NCI-H1694 (cell line): ENCODE measurements at places on chromosomes 2 and 18.

DNA sequence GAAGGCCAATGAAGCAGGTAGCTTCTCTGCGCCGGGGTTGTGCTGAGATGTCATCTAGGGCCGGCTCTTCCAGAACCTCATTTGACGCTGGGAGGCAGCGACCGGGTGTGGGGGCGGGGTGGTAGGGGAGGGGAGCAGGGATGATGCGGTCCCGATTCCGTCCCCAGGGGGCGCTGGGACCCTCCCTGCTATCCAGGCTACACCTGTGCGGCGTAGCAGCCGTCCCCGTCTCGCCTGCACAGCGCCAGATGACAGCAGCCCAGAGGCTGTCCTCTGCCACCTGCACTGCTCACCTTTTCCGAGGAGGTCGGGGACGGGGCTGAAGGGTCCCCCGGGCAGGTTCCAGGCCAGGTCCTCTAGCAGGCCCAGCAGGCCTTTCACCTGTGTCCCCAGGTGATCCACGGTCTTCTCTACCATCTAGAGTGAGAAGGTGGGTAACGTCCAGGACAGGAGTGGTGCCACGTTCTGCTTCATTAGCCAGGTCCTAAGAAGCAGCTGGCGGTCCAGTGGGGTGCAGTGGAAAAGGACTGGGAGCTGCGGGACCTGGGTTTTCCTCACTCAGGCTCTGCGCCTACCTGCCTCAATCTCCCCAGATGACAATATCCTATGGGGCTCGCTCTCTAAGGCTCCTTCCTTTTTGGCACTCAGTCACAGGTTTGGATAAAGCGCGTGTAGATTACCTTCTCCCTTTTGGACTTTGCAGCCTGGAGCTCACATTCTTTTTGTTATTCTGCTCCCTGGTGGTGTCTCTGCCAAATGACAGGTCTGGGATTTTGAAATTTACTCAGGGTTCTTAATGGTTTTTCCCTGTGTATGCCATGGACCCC, 56.0 kb upstream of the RAB6C start:
- peak; percentile 81 for DNase-seq

DNA sequence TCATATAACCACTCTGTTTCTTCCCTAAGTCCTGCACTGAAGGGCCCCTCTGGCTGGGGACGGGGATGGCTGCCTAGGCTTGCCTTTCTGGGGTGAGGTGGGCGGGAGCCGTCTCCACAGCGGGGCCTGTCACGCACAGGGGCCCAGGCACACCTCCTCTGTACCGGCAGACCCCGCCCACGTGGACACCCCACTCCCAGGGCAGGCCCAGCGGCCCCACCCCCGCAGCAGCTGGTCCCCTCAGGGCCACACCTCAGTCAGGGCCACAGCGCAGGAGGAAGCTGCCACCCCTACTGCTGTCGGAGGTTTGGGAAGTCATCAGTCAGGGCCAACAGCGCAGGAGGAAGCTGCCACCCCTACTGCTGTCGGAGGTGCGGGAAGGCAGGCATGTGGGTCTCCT, 257.6 kb upstream of the RAB6C start:
- no peak for DNase-seq

DNA sequence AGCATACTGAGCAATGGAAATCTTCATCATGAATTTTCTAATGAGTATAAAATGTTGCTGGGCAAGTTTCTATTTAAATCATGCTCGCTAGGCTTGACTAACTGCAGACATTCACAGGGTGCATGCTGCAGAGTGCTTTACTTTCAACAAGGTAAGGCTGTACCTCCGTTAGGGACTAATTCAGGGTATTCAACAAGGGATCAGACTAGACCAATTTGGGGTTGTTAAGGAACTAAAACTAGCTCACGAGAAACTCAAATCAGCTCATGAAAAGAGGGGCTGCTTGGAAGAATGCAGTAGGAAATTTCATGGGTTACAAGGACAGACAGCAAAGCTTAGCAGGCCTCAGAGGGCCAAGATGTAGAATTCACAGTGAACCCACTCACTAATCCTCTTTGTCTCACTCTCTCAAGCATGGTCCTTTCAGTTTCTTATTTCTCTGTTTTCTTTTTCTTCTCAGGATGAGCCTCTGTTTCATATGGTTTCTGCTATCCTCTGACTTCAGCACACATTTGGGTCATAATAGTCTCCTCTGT, 2.2 kb downstream of the MYO3B start:
- no peak for DNase-seq

DNA sequence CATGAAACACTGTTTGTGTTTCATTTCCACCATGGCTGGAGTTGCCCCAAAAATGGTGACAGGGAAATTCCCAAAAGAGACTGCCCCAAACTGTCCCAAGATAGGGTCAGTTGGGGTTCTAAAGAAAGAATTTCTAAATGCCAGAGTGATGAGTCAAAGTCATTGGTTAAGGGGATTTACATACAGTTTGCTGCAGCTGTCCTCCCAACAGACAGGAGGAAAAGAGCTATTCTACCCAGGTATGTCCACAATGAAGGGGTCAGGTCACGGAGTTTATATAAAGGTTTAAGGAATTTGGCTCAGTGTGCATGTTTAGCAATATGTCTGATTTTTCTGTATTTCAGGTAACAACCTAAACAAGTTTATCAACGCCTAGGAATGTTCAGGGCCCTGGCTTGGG, 344.1 kb downstream of the TDRD15 start:
- DNase-seq = no peak

DNA sequence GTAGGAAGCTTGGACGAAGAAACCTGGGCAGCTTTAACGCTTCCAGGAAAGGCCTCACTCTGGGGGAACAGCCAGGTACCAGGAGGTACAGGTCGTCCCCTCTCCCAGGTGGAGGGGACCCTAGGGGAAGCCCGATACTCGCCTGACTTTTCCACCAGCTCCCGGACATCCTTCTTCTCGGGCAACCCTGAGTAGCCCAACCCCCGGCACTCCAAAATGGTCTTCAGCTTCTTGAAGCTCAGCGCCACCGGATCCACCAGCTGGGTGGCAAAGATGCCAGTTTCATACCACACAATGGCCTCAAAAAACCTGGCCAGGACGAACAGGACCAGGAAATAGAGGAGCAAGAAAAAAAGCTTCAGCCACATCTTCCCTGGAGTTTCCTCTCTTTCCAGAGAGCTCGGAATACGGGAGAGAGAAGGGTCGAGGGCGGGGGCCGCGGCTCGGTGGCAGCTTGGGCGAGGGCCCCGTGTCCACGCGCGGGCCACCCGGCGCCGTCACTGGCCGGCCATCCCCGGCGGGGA, 1.1 kb downstream of the RNF103 start:
- peak; percentile 15 for DNase-seq

DNA sequence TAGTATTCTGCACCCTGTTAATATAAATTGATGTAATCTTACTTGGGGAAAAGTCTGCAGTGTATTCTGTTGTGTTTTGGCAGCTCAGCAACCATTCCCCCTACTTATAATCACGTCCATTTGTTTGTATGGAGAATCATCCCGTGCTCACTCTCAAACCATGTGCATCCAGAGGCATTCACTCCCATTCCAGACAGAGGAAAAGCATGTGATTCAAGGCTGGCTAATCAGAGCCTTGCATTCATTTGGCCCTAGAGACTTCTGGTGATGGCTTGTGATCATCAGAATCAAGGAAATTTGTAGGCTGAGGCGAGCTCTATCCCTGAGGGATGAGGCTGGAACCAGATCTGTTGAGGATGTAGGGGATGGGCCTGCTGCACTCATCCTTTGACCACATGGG, 5.1 kb upstream of the WIPF1 start:
- DNase-seq = no peak

DNA sequence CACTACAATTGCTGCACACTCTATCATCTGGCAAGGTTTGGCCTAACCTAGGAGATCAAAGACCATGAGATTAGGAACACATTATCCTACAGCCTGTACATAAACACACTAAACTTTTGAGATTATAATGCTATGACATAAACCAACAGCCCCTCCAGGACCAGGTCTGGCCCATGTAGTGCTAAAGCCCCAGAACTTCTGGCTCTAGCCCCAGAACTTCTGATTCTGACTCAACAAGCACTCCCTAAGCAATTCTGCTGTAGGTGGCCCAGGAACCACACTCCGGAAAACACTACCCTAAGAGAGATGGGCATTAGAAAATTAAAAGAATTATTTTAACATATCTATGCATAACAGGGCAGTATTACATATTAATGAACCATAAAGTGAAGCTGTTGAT, 369.5 kb upstream of the LYPD1 start:
- no peak for DNase-seq

DNA sequence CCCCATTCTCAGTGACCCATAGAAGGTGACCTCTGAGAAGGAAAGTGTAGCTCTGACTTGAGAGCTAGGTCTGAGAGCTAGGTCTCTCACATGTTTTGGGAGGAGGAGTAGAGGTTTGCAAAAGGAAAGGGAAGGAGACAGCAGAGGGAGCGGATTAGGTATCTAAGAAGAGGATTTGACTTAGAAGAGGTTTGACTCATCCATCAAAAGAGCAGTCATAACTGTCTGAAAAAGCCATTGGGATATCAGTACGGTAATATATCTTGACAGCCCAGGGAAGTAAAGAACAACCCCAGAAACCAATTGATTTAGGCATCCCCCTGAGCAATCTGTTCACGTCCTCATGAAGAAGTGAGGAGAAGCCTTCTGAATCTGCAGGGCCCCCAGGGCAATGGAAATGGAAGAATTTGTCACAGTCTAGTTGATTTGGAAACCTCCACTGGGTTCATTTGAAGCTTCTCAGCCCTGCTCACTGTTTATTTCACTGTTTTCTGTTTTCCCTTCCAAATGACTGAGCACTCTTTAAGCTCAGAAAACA, 19.3 kb downstream of the OXER1 start:
- DNase-seq = no peak

- no peak for DNase-seq
Measured at GRCh38 chr2:241532733-241533601, 24.6 kb upstream of the STK25 start.

- no peak for DNase-seq
Measured at GRCh38 chr2:168731616-168732015, 70.8 kb upstream of the NOSTRIN start.

GRCh38 chr2:32453242-32454062, 96.6 kb downstream of the BIRC6 start:
- DNase-seq = no peak

DNA sequence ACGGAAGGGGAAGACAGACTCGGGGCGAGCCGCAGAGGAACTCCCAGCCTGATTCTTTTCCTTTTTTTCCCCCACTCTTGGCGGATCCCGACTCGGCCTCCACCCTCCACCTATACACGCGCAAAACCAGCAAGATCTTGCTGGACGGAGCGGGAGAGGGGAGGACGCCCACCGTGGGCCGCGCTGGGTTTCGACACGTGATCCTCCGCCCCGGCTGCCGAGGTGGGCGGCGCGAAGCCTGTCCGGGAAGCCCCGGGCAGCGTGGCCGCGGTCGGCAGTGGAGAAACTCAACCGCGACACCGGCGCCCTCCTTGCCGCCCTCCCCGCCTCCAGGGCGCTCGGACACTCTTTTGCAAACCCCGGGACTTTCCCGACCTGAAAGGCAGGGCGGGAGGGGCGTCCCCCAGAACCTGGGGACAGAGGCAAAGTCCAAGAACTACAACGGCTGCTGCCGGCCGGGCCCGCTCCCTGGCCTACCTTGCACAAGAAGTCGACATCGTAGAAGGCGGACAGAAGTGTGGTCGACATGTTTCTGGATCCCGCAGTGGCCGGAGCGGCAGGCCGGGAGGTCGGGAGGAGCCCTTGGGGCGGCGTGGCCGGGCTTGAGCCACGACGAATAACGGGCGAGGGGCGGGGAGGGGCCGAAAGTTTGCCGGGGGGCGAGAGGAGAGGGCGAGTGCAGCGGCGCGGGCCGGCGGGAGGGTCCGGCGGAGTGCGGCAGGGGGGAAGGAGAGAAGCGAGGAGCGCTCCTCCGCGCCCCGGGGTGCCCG, 433 bp downstream of the ZFP36L2 start:
- DNase-seq = no peak

- no peak for DNase-seq
Measured at GRCh38 chr2:165475277-165476004, 5.9 kb downstream of the CSRNP3 start.

DNA sequence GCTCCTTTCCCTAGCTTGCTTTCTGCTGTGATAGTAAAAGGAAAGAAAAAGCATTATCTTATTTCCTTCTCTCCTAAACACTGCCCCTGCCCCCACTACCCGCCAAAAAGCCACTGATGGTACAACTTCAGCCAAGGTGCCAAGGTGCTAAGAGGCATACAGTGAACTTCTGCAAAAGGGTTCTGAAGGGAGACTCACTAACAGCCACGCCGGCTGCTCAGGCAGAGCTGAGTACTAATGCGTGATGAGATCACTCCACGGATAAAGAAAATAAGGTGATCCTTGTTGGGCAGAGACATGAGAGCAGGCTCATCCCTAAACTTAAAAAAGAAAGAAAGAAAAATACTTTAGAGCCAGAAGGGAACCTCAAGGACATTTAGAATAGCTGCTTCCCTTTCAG, 60.5 kb upstream of the PXDN start:
- no peak for DNase-seq

DNA sequence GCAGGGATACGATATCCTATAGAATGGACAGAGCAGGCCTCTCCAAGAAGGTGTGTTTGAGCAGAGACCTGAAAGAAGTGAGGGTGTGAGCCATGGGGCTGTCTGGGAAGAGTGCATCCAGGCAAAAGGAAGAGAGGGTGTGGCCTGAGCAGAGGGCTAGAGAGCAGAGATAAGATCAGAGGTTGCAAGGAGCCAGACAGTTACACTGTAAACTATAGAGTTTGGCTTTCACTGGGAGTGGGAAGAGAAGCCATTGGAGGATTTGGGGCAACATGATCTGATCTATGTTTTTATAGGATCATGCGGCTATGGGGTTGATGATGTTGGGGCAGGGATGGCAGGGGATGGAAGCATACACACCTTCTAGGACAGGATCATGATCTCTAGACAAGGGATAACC, 124.1 kb upstream of the MAP3K20 start:
- DNase-seq = no peak

DNA sequence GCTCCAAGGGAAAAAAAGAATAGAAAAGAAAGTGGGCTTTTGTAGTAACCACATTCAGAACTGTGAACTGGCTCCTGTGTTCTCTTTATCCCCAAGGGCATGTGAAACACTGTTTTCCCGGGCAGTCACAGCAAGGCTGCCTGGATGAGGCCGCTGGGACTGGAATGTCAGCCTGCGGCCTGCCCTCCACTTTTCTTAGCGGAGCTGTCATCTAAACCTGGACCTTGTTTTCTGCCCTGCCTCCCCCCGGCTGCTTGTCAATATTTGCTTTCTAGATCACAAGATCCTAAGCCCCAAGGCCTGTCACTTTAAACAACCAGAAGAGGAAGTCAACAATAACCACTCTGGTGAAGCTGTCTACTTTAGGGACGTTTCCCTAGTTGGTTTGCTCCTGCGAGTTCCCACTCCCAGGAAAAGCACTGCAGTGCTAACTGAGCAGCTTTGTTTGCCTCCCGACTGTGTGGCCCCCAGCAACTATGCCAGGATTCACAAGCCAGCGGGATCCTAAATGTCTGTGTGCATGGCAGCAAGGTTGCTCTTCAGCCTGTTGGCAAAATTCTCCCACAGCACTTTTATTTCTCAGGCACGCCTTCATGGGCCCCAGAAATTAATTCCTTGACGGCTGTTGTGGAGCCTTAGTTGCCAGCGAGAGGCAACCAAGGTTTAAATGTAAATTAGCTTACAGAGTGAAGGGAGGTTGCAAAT, 30.6 kb downstream of the SOWAHC start:
- DNase-seq = no peak

GRCh38 chr18:79010802-79011201, 31.2 kb downstream of the SALL3 start:
- no peak for DNase-seq
